ENCODE measurements at places on chromosomes 2 and 18.

DNA sequence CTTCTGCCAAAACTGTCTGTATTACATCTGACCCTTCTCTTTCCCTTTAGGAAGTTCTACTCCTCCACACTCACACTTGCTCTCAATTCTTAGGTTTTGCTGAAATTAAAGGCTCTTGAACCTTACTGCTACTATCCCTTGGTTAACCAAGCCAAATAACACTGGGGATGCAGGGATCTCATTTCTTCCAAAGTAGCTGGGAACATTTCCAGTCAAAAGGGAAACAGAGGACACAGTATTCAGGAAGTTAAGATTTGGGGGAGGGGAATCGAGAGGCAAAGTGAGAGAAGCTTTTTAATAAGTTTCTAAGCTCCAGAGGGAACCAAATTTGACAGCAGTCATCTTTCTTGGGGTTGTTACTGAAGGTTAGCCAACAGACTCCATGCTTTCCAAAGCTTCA is 6.2 kb downstream of the SEPTIN2 start:
- DNase-seq = no peak

DNA sequence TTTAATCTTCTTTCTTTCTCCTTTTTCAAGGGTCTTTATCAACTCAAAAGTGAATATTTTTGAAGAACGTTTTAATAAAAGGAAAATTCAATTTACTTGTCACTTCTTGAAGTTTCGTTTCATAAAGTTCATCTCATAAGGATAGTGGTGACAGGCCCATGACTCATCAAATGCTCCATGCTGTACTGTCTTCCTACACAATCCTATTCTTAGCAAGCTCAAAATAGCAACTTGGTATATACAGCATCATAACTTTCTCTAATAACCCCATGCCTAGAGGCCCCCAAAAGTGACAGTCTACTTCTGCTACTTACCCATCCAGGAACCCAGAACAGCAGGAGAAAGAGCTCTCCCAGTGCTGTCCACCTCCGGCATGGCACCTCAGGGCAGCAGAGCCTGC is 7.7 kb downstream of the FBXO15 start:
- DNase-seq = no peak

GRCh38 chr2:176473177-176473576 is 203.9 kb downstream of the MTX2 start:
- no peak for DNase-seq

GRCh38 chr2:192267484-192267883 is 72.8 kb upstream of the TMEFF2 start:
- DNase-seq = no peak

GRCh38 chr2:205139822-205140463 is 542.4 kb upstream of the NRP2 start:
- no peak for DNase-seq

- DNase-seq = no peak
Measured at GRCh38 chr2:149020432-149020851, 18.1 kb upstream of the LYPD6B start.

DNA sequence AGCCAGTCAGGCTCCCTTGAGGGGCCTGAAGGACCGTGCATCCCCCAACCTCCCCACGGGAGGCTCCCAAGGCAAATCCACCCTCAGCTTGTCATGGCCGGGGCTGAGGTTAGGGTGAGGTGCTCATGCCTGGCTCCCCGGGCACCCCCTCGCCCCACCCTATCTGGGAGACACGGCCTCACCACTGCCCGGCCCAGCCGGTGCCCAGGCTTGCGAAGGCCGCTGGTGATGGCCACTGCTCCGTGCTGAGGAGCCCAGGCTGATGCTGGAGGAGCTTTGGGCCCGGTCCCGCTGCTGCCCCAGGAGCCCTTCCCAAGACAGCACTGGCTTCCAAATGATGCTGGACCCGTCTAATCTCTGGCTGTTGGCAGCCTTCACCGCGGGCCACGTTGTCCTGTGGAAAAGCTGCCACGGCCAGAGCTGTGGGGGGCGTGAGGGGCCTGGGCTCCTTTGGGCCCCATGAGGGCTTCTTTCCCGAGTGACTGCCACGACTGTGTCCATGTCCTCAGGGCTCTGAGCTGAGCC is 135.7 kb upstream of the CTDP1 start:
- no peak for DNase-seq

- no peak for DNase-seq
Measured at GRCh38 chr18:36335476-36336279, 38.2 kb downstream of the FHOD3 start.

DNA sequence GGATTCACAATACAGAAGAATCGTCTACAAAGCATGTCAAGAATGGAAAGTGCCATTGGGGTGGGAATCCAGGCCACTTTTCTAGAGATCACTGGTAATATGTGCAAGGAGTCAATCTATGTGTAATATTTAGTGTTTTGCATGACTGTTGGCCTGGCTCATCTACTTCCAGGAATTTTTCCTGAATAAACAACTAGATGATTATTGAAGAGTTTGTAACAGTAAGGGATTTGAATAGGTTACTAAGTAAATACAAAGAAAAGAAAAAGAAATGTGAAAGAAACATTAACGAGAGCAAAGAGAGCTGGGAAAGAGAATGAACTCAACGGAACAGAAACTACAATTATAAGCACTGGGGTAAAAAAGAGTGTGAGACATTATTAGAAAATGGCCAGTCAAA is 406.0 kb downstream of the TGIF1 start:
- no peak for DNase-seq

GRCh38 chr2:216283038-216283900 is 89.0 kb downstream of the MARCHF4 start:
- no peak for DNase-seq

GRCh38 chr2:198441901-198442300 is 637.5 kb downstream of the PLCL1 start:
- DNase-seq = no peak

DNA sequence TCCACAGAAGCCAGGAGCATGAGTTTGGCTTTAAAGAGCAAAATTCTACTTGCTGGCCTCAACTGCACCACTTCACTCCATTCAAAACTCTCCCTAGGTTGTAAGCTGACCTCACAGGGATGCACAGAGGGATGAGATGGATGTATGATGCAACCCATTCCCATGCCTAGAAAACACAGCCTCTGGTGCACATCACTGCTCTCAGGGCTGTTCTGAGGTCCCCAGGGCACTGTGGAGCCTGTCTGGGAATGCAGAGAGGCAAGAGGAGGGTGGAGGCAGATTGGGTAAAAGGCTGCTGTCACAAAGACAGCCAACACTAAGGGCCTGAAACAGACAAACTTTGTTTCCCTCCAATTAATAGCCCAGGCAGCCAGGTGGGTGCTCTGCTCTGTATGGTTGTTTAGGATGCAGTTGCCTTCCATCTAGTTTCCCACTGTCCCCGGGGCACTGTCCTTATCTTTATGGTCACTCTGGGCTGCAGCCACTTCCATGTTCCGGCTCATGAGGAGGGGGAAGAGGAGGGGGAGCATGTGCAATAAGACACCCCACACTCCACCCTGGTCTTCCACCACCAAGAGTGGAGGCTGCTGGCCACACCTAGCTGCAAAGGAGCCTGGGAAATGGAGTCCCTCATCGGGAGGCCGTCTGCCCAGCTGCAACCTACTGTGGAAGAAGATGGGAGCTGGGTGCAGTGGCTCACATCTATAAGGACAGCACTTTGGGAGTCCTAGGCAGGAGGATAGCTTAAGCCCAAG is 7.0 kb downstream of the GPR45 start:
- DNase-seq = no peak

- no peak for DNase-seq
Measured at GRCh38 chr2:59830601-59831000, 722.9 kb downstream of the BCL11A start.

DNA sequence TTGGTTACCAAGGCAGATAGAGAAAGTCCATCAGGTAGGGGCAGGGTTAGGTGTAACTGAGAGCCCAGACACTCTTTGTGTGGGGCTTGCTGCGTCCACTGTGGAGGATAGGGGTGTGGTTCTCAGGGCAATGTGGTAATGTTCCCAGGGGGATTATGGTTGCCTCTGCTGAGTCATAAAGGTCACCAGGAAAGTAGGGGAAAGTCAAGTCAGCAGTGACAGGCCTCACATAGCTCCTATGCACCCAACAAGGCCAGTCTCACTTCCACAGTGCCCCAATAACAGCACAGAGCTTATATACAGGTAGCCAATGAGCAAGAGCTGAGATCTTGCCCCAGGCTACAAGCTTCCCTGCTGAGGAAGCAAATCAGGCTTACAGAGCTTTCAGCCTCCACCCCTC is 1438.0 kb upstream of the ZEB2 start:
- DNase-seq = no peak

DNA sequence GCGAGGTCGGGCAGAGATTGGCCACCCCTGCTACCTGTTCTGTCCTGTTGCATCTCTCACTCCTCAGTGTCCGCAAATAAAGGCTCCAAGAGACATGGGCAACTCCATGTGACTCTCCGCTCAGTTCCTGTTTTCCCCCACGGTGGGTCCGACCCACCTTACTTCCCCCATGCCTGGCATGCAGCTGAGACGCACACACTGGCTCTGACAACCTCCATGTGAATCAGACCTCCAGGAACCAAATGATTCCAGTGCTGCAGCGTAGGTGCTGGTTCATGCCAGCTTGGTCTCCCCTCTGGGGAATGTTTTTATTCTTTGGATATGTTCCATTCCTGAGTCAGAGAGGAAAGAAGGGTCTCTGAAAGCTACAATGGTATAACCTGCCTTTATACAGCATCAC is 221.5 kb downstream of the SH3RF3 start:
- no peak for DNase-seq

DNA sequence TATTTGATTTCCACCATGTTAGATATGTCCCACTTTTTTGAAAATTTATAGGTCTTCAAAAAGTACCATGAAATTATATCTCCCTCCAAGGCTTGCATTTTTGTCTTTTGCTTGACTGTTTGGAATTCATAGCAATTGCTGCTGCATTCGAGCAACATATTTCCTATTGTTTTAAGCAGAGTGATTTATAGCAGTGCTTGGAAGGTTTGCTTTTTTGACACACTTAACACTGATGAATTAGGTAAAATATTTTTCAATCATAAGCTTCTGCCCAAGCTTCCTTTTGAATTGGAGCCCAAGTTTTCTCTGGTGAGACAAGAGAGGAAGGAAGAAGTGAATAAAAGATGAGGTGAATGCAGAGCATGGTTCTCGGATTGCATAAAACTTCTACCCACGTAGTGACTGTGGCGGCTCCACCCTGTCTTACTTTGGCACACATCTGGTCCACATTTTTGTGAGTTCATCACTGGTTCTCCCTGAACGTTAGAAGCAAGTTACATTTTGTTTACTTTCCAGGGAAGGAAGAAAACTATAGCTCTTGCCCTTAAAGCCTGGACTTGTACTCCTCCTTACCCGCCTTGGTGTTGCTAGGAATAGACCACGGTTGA is 667.0 kb downstream of the TSN start:
- DNase-seq = no peak

DNA sequence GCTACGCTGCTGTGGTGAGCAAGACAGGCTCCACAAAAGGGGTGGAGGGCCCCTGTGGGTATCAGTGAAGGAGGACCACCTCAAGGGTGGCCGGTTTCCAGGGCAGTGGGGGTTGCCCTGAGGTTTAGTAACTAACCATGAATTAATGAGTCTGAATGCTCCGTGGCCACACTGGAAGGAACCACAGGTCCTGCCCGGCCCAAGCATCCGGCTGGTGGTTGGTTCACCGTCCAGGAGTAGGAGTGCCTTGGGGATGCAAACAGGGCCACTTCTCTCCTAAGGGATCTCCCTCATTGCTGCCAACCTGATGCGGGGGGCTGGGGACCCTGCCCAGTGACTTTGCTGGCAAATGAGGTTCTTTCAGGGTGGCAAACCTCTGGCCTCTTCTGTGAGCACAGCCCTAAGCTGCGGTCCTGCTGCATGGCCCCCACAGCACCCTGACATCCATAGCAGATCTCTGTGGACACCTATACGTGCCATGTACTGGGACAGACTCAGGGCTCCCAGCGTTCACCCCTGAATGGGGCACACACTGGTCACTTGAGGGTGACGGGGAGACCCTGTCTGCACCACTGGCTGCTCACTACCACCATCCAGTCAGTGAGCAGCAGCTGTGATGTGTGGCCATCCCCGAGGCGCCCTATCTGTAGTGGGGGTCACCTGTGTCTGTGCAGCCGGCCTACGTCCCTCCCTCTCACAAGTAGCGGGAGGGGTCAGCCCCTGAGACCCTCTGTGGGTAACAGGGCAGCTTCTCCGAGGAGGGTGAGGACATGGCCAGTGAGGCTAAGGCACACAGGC is 41.6 kb downstream of the HS6ST1 start:
- DNase-seq = no peak

DNA sequence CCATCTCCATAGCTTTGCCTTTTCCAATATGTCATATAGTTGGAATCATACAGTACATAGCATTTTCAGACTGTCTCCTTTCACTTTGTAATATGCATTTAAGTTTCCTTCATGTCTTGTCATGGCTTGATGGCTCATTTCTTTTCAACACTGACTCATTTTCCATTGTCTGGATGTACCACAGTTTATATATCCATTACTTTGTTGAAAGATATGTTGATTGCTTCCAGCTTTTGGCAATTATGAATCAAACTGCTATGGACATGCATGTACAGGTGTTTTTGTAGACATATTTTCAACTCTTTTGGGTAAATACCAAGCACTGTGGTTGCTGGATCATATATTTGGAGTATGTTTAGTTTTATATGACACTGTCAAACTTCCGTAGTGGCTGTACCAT is 26.3 kb downstream of the ACSL3 start:
- DNase-seq = no peak

DNA sequence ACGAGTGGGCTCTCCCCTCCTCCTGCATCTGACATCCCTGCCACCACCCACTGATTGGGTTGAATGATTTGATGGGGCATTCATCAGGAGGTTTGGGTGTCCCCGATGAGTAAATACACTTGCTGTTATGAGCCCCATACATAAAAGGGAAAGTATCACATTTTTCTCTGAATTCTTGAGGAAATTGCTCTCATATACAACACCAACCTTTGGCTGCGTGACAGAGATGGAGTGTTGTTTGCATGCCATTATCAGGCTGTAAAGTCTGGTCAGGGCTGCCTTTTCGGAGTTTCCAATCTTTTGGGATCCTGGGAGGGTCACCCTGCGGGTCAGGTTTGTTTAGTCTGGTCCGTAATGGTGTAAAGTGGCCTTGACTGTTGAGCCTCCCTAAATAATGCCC is 227.9 kb upstream of the SPRED2 start:
- no peak for DNase-seq

GRCh38 chr2:161415034-161415986 is 787 bp upstream of the TBR1 start:
- DNase-seq = no peak

DNA sequence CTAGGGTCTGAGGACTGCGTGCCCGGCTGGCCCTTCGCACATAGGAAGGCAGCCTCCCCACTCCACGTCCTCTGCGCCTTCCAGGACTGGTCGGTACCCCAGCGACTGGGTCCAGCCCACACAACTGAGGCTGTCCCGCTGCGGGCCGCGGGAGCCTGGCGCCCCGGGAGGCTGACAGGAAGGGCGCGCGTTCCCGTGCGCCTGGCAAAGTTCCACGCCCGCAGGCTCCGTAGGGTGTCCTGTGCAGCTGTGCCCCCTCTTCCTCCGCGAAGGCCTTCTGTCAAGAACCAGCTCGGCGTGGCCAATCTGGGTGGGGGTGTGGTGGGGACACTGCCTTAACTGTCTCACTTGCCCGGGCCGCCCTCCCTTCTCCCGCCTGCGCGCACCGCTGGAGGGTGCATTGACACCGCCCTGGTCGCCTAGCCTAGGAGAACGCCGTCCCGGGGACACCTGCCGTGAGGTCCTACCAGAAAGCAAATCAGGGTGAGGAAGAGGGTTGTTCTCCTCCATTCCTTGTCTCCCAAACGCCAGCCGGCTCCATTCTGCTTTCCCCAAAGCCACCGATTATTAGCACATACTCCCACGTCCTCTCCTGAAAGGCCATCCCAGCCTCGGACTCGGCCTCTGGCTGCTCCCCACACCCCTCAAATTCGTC is 618 bp upstream of the LYPD1 start:
- no peak for DNase-seq

GRCh38 chr2:42095923-42096408 is 48.1 kb downstream of the PKDCC start:
- DNase-seq = peak; percentile 62
